Forelimb muscle (tissue), 1 donor: ENCODE measurements at places on chromosomes 6 and 20.

DNA sequence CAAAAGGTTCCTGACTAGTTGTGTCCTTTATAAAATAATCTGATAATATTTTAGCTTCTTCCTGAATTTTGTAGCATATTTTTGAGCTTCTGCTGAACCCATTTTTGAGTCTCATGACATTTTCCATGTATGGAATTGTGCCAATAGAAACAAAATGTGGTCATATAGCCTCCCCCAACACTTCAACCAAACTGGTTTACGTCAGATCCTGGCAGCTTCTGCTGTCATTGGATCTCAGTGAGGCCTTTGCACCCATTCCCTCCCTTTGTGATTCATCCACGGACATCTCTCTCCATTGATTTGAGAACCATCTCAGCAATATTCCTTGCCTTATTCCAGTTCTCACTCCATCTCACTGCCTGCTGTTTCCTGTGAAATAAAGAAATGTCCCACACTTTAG, 166.0 kb upstream of the PROKR2 start:
- DNase-seq: no peak

DNA sequence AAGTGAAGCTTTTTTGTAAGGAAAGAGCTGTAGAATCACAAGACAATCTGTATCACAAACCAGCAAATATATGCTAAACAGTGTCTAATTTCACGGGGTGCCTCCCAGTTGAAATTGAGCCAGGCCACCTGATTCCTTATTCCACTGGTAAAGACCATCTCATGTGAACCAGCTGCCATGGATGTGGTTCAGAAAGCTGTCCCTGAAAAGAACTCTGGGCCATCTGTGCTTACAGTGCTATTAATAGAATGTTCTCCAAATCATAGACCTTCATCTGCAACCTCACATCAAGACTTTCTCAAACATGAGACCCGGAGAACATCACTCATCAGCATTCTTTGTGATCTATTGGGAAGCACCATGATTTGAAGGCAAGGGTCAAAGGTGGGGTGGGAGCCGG, 89.7 kb downstream of the FBXO5 start:
- no peak for DNase-seq

DNA sequence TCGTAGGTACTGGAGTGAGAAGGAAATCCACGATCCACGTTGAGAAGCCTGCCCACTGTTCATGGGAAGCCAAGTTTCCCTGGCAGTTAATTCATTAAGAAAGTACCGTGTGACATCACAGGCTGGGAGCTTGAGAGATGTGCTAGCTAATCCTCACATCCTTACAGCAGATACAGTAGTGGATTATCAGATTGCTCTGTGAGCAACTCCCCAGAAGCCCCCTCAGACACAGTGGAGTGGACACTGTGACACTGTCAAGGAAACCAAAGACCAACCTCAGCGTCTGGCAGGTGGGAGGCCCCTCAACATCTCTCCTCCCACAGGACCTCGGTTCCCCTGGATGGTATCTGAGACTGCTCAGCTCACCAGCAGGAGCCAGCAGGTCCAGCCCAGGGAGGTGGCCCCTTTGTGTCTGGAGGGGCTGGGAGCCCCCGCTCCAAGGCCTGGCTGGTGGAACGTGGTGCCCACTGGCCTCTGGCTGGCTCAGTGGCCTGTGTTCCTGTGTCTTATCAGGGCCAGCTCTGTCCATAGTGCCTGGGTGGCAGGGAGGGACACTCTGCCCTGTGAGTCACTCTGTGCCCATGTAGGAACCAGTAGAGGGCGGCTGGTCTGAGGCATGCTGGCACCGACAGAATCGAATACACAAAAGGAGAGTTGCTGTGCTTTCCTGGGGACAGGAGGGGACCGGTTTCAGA, 7.2 kb downstream of the PYGB start:
- DNase-seq: no peak

DNA sequence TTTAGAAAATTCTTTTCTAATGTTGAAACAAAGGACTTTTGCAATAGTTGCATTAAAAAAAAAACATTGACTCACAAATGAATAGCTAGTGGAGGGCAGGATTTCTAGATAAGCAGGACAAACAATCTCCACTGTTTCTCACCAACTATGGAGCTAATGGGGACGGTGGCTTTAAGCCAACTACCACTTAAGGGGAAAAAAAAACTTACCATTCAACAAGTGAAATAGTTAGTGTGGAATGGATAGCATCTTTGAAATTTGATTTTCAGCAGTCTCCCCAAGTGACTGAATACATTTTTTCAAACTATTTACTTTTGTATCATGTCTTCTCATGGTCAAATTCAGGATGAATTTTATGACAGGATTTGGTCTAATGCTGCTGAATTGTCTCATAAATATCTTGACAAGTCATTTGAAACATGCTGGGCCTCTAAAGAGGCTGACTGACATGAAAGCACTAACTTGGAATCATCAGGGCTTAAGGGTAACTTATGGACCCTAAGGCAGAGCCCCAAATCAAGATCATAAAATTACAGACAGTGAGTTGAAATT, 100.5 kb downstream of the EYA4 start:
- DNase-seq: no peak

GRCh38 chr20:57004416-57004815, 262.0 kb downstream of the BMP7 start:
- no peak for DNase-seq
